ENCODE measurements at places on chromosomes 4 and X.

DNA sequence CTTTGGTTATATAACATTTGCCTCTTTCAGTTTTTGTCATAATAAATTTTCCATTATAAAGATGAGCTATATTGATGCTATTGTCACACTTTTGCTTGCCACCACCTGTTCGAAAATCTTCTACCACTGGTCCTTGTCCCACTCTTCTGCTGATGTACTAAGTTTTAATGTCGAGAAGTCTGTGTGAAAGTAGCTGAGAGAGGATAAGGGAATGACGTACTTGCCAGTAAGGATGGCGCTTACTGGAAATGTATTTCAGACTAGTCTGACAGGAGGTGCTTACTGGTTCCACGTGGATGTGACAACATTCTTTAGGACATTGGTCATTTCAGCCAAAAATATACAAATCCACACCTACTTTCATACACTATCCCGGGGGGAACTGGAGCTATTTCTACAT lies 132.7 kb upstream of the NR3C2 start:
- no peak for DNase-seq

DNA sequence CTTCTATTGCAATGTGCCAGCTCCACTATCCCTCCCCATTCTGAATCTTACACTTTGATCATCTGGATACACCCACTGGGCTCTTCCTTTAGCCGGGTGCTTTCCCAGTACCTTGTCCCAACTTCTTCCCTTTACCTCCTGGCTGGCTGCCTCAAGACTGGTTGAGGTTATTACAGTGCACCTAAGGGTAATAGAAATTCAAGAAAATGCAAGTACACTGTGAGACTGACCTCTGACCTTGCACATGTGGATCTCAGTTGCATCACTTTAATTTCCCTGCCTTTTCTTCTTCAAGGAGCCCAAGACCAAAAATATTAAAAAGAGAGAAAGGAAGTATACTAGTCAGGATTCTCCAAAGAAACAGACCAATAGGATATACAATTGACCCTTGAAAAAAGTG lies 53.9 kb upstream of the NOCT start:
- no peak for DNase-seq

DNA sequence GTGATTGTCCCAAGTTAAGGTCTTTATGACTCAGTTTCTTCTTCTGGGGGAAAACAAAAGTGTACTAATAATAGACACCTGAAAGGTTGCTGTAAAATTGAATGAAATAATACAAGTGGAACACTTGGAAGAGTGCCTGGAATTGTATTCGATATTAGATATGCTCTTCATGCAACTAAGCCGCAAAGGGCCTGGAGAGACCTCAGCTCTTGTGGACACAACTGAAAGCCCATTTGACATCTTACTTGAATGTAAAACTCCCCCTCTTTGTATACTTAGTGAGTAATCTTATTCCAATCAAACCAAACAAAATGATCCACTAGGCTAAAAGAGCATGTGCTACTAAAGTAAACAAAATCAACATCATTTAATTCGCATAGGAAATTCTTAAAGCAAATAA lies 511 bp upstream of the MAP9 start:
- no peak for DNase-seq

DNA sequence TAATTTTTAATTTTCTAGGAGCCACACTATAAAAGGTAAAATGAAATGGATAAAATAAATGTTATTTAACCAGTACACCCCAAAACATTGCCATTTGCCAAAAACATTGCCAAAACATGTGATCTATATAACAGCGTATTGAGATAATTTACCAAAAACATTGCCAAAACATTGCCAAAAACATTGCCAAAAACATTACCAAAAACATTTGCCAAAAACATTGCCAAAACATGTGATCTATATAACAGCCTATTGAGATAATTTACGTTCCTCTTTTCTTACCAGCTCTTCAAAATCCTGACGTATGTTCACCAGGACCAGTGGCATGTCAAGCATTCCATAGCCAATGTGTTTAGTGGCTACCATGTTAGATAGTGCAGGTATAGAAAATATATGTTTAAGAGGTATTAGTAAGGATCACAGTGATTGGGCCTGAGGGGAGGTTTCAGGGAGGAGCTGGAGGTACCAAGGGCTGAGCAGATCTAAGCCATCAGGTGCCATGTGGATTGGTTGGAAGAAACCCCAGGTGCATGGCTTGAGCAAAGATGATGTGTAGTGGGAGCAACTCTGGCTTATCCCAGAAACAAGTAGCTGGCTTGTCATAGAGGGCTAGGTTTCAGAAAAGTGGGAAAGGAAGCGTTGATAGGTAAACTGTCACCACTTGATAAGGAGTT lies 42.6 kb downstream of the RAPGEF2 start:
- no peak for DNase-seq

DNA sequence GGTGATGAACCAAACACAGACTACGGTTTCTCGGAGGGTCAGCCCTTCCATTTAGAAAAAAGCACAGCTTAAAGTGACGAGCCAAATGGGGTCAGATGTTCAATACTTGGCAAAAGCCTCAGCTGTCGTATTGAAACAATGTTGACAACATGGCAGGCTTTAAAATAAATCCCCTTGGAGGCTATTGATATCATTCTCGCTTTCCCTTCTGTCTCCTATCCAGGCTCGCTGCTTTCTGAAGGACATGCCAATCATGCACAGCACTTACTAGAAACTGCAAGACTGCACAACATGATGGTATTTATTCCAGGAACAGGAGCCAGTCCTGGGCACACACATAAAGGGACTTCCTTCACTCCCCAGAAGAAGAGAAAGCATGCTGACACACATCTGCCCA lies 137.9 kb downstream of the SLC7A11 start:
- DNase-seq = no peak

GRCh38 chr4:573122-573892 lies 2.8 kb downstream of the TMEM271 start:
- no peak for DNase-seq

DNA sequence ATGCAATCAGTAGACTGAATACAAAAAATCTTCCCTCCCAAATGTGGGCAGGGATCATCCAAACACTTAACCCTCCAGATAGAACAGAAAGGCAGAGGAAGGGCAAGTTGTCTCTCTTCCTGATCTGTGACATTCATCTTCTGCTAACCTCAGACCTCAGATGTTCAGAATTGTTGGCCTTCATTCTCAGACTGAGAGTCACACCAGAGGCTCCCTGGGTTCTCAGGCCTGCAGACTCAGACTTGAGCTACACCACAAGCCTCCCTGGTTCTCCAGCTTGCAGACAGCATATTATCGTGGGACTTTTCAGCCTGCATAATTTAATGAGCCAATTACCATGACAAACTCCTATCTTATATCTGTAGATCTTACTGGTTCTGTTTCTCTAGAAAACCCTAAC lies 1471.6 kb upstream of the ADGRL3 start:
- no peak for DNase-seq

DNA sequence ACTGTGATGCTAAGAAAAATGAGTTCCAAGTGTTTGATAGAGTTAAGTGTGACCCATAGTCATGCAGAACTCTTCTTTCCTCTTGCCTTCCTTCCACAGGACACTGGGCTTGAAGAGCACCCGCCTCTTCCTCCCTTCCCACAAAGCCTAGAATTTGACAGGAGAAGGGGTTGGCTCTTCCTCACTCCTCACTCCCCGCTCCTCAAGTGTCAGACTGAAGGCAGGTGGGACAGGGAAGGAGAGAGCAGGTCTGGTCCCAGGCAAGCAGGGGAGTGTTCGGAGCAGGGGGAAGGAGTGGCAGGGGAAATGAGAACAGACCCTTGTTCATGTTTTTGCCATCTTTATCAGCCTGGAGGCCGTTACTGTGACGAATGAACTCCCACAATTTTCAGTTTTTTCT lies 10.7 kb downstream of the MAGED2 start:
- no peak for DNase-seq

- DNase-seq = no peak
Measured at GRCh38 chr4:75495476-75495875, 18.7 kb downstream of the RCHY1 start.

- DNase-seq = no peak
Measured at GRCh38 chr4:41668024-41668423, 80.5 kb downstream of the PHOX2B start.

- no peak for DNase-seq
Measured at GRCh38 chrX:21723814-21724213, 34.1 kb downstream of the SMPX start.

- DNase-seq = no peak
Measured at GRCh38 chrX:70437921-70438665, 6.5 kb upstream of the DLG3 start.

- DNase-seq = no peak
Measured at GRCh38 chr4:78953769-78954666, 14.8 kb upstream of the PAQR3 start.

GRCh38 chr4:61374447-61374891 lies 174.3 kb downstream of the ADGRL3 start:
- no peak for DNase-seq

- DNase-seq = no peak
Measured at GRCh38 chr4:5220028-5220427, 168.7 kb downstream of the STK32B start.

- no peak for DNase-seq
Measured at GRCh38 chrX:152987801-152988200, 6.1 kb downstream of the PNMA5 start.

- DNase-seq = no peak
Measured at GRCh38 chrX:18422325-18422724, 3.1 kb upstream of the CDKL5 start.

GRCh38 chr4:93779228-93779627 lies 49.3 kb upstream of the ATOH1 start:
- DNase-seq = no peak

- DNase-seq = no peak
Measured at GRCh38 chrX:153611298-153612095, 12.6 kb upstream of the CCNQ start.

- DNase-seq = no peak
Measured at GRCh38 chrX:29083823-29084222, 496.6 kb downstream of the IL1RAPL1 start.

GRCh38 chrX:19448077-19448476 lies 67.2 kb downstream of the MAP3K15 start:
- no peak for DNase-seq

- DNase-seq = no peak
Measured at GRCh38 chr4:166980419-166980818, 253.9 kb downstream of the SPOCK3 start.

GRCh38 chr4:123937581-123937980 lies 541.0 kb downstream of the SPRY1 start:
- no peak for DNase-seq

- DNase-seq = no peak
Measured at GRCh38 chrX:34578237-34578636, 78.8 kb downstream of the TMEM47 start.

DNA sequence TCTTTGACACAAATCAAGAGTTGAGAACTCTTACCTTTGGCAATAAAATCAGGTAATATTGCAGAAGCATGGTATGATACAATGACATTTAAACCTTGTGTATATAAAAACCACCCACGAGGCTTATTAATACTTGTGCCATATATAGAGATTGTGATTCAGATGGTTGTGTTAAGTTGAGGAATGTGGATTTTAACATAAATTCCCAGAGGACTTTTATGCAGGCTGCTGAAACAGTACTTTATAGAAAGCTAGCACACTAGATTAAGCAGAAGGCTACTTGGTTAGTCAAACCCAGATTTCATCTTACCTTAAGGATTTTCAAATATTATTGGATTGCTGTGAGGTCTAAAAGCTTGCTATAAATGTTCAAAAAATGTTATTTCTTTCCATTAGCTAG lies 325.7 kb upstream of the PCDH10 start:
- DNase-seq = no peak

DNA sequence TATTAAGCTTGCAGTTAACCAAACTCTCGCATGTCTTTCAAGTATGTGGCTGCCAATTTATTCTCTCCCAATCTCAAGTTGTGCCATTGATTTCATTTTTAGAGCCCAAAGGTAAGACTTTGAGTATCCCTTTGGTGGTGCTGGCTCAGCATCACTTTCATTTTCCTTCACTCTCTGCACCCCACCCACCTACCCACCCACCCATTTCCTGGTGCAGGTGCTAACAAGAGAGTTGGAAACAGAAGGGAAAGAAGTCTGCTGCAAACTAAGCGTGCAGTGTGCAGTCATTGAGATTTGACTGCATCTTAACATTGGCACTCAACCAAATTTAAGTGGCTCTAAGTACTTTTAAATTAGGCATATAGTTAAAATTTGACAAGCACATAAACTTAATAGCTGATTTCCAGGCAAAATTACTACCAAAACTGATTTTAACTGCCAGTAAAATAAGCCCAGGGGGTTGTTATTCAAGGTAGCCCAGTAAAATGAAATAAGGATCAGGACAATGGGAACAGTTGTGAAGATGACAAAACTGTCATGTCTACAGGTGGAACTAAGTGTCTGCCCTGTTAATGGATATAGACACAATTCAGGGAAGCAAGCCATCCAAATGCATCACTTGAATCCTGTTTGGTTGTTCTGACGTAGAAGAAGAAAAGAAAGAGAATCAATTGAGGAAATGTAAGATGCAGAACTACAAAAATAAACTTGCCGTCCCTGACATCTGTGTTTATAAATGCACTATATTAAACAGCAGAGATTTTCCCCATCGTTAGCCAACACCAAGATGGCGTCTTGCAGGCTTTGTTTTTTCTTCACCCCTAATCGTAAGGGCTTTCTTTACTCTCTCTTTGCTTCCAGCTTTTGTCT lies 184.2 kb downstream of the KDR start:
- DNase-seq = no peak

GRCh38 chr4:157172011-157172410 lies 48.5 kb upstream of the GRIA2 start:
- no peak for DNase-seq

DNA sequence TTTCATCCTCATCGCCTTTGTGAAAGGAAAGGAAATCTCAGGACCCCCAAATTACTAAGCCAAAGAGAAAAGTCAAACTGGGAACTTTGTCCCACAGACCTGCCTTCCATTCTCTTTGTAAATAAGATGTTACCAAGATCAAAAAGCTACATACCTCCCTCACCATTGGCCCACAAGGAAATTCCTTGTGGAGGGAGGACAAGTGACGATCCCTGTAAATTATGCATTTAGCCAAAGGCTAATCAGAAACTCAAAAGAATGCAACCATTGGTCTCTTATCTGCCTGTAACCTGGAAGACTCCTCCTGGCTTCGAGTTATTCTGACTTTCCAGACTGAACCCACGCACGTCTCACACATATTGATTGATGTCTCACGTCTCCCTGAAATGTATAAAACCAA lies 70.3 kb downstream of the SHOX start:
- DNase-seq = no peak

DNA sequence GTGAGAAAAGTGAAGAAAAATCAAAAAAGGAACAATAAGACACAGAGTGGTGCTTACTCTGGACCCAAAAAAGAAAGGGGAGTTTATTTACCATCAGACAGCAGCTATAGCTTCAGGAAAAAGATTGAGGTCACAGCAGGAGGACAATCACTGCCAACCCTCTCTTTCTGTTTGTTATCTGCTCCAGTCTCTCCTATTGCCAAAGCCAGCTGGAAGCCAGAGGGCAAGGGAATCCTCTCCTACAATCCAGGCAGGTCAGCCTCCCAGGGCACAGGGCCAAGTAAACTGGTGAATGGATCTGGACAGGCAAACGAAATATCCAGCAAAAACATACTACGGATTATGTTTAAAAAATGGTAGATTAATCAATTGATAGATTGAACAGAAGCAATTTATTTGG lies 306.9 kb upstream of the SLIT2 start:
- no peak for DNase-seq

- no peak for DNase-seq
Measured at GRCh38 chrX:133417364-133417763, 2.1 kb upstream of the GPC4 start.

GRCh38 chr4:122480655-122481487 lies 24.3 kb upstream of the IL2 start:
- no peak for DNase-seq

- no peak for DNase-seq
Measured at GRCh38 chrX:153877571-153878261, 8.3 kb downstream of the L1CAM start.

Measured in CD4-positive, alpha-beta memory T cell (primary cell).